ENCODE measurements at places on chromosomes 5 and 9.

DNA sequence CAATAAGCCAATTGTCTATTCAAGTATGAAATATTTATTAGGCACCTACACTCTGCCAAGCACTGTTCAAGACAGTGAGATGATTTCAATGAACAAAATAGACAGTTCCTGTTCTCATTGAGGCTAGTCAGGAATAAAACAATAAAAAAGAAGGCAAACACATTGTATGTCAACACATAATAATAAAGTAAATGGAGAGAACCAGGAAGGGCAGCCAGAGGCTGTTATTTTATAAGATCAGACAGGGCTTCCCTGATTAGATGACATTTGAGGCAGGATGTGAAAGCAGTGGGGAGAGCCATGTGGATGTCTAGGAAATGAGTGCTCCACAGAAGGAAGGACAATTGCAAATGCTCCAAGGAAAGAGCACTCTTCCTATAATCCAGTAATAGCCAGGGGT, 2371.1 kb downstream of the MAT2B start:
- no peak for DNase-seq

DNA sequence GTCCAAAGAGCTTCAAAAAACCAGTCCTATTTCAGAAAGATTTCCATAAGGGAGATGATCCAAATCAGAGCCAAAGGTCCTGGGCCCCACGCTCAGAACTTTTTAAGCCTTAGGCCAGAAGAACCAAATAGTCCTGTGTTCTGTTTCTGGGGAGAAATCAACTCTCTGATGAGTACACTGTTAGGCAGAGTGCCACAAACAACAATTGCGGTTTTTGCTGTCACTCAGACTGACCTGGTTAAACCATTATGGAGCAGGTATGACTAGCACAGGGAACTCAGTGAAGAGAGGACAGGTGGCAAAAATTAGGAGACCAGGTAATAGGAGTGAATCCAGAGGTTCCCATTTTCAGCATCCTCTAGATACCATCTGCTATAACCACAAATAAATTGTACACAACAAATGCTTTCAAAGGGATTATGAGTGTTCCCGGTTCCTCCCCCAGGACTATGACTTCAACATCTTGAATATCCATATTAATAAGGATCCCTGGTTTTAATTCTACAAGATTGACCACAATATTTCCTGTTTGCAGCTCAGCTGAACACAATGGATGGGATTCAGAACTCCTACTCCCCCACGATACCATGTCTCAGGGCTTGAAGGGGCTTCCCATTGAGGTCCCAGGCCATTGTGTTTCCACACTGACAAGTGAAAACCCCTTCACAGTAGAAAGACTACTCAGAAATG, 52.1 kb upstream of the FREM1 start:
- DNase-seq: no peak

GRCh38 chr5:130166839-130167490, 262.7 kb downstream of the CHSY3 start:
- DNase-seq: no peak

DNA sequence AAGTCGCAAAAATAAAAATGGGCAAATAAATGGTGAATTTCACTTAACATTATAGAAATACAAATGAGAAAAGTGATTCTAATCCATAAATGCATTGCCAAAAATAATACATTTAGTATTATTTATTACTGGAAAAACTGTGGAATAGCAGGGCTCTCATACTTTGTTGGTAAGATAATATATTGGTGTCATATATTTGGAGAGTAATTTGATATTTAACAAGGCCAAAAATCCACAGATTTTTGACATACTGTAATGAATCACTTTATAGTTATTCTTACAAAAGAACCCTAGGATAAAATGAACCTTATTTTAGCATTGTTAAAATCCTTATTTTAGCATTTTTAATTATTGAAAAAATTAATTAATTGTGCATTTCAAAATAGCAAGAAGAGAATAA, 397.2 kb upstream of the DAB2 start:
- DNase-seq: no peak

- DNase-seq: no peak
Observed at GRCh38 chr5:176183321-176184074, 54.7 kb upstream of the SIMC1 start.

- DNase-seq: peak; percentile 55
Observed at GRCh38 chr9:106862110-106862820, 701 bp upstream of the ZNF462 start.

GRCh38 chr9:137028263-137029057, 423 bp upstream of the ABCA2 start:
- peak; percentile 69 for DNase-seq

DNA sequence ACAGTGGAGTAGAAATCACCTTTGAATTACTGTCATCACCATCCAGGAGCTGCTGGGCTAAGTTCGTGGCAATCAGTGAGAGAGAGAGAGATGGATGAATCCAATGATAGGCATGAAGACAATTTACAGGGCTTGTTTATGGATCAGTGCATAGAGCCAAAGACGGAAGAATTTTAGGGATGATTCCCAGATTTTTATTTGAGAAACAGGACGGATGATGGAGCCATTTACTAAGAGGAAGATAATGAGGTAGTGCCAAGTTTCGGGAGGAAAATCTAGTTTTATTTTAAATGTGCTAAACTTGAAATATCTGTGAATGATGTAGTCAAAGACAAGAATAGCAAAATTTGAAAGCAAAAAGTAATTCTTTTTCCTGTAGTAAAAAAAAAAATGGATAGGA, 394.2 kb upstream of the PAPPA start:
- no peak for DNase-seq

DNA sequence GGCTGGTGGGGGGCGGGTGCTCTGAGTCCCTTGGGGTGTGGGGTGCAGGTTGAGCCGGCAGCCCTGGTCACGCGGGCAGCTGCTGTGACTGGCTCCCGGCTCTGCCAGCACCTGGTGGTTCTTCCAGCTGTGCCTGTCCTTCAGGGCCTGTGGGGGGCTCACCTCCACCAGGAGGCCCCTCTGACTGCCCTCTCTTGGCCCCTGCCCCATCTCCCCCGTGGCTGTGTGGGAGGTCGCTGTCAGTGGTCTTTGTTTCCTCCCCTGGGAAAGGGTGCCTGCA, 3.3 kb downstream of the RXRA start:
- DNase-seq: no peak

GRCh38 chr5:38709678-38710306, 136.0 kb upstream of the OSMR start:
- DNase-seq: no peak

- peak; percentile 24 for DNase-seq
Observed at GRCh38 chr9:2560180-2560579, 61.4 kb upstream of the VLDLR start.

- no peak for DNase-seq
Observed at GRCh38 chr5:82222597-82223574, 55.3 kb downstream of the RPS23 start.

DNA sequence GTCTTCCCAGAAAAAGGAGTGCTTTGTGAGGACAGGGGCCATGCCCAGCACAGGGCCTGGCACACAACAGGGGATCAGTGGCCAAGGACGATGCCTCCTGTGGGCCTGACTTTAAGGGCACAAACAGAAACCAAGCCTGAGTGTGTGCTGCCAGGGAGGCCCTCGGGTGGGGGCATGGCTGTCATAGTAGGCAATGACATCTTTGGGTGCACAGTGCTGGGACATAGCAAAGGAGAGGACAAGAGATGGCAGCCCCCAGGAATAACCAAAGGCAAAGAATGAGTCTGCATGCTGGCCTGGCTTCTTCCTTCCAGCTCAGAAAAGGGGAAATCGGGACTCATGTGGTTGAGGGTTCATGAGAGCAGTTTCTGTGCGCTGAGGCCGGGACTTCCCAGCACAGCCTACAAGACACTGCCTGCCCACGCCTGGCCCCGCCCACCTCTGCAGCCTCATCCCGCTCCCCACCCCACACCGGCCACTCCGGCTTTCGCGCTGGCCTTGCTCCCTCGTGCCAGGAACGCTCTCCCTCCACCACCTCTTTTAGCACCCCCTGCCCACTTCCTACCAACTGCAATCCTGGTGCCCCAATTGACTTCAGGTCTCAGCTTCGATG, 13.8 kb upstream of the LHX2 start:
- DNase-seq: no peak

DNA sequence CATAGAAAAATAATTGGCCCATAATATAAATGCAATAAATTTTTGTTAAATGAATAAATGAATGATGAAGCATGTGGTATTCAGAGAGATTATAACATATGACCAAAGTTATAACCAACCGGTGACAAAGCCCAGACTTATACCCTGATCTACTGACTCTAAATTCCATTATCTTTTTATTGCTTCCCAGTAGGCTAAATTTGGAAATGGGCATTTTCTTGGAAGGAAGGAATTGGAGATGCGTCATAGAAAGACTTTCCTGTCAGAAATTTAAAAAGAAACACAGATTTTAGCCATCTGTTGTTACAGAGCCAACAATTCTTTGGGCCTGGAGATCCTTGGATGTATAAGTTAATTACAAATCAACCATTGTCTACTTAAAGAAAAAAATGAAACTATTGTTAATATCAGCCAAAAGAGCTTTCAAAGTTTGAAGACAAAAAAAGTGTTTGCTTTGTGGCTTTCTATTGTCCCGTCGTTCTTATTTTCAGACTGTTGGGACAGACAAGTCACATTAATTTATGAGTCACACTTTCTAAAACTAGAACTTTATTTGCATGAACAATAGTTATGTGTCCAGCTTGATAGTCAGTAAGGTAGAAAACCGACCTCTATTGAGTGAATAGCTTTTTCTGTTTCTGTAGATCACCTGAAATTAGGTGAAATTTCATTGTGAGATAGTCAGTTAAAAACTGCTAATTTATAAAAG, 428.7 kb downstream of the GABRG2 start:
- no peak for DNase-seq

DNA sequence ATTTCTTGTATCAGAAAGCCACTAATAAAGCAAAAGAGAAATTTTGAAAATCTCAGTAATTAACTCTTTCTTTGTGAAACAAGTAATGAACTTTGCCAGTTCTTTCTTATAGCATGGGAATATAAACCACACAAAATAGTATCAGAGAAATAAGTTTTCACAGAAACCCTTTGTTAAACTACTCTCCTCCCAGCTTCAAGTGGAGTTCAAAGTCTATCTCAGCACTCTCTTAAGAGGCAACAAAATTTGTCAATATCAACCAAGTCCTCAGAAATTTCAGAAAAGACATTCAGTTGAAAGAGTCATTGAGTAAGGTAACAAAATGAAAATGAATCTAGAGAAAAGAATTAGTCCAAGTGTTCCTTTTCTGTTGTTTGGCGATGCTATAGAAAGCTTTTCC, 89.3 kb downstream of the NTRK2 start:
- no peak for DNase-seq

- no peak for DNase-seq
Observed at GRCh38 chr5:174400461-174400860, 323.9 kb upstream of the MSX2 start.

DNA sequence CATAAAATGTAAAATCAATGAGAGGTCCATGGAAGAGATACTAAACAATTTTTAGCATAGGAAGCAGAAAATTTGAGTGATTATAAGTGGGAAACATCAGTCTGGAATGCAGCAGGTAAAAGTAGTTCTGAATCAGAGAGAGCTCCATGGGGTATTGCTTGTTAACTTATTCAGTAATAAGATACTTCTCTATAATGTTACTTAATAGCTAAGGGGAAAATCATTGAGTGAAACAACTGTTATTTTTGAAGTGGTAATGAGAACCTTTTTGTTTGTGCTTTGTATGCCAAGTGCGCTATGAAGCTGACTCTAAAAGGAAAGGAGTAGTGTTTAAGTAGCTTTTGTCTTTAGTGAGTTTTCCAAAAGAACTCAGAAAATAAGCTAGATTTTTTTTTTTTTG, 95.2 kb downstream of the ERBIN start:
- DNase-seq: no peak

All from Caco-2 (cell line).